Calu3 (cell line): ENCODE measurements at places on chromosomes 4 and X. TPM values are rescaled to one million over a fixed set of nuclear protein-coding genes. Genes with fewer than 3 reads are reported as not detected.

Gene SH3BP2
- total RNA-seq = 20.7 and 22.7 TPM in 2 replicates

Gene JCHAIN
- not detected in 2 replicates for total RNA-seq

Gene DDX53
- total RNA-seq = not detected in 2 replicates

Gene CCDC110
- not detected in 2 replicates for total RNA-seq

Gene DGKK
- not detected in 2 replicates for total RNA-seq

Gene UNC5C
- not detected in 2 replicates for total RNA-seq

Gene DCAF12L2
- not detected in 2 replicates for total RNA-seq

Gene HTRA3
- not detected in 2 replicates for total RNA-seq

Gene STOX2
- total RNA-seq = 7.1 and 10.0 TPM in 2 replicates

Gene TMEM156
- total RNA-seq = 10.4 and 14.1 TPM in 2 replicates
